GM12891 (cell line): ENCODE measurements at places on chromosomes 12 and 14.

GRCh38 chr12:114765960-114766691, 82.2 kb upstream of the TBX3 start:
- no peak for DNase-seq

GRCh38 chr14:53148671-53149070, 4.5 kb downstream of the DDHD1 start:
- DNase-seq: no peak

GRCh38 chr14:103127861-103128598, 4.8 kb downstream of the TNFAIP2 start:
- DNase-seq: no peak

GRCh38 chr12:110741341-110742095, 1.2 kb downstream of the PPP1CC start:
- no peak for DNase-seq

DNA sequence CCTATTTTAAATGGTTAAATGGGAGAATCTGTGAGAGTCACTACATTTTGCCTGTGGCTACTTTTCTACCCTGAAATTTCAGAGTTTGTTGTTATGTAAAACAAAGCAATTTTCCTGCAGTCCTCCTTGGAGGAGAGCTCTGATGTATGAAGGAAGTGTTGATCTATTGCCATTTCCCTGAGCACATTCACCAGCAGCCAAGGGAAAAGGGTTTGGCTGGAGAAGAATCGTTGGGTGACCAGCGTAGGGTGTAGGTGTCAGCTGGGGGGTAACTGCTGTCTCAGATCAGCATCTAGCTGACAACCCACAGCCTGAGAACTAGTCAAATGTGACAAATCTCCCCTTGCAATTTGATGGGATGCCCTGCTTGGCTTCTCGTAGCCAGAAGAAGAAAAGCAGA, 230.5 kb downstream of the PDZRN4 start:
- DNase-seq: no peak

- DNase-seq: no peak
Observed at GRCh38 chr12:95385246-95386035, 88.5 kb upstream of the METAP2 start.

DNA sequence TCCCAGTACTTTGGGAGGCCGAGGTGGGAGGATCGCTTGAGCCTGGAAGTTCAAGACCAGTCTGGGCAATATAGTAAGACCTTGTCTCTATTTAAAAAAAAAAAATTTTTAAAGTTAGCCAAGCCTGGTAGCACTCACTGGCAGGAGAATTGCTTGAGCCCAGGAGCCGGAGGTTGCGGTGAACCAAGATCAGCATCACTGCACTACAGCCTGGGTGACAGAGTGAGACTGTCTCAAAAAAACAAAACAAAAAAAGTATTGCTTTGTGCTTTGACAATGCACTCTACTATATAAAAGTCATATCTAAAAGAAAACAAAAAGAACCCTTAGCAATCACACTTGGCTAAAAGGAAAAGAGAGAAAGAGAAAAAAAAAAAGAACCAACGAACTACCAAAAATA, 26.8 kb downstream of the GNPTAB start:
- DNase-seq: no peak

DNA sequence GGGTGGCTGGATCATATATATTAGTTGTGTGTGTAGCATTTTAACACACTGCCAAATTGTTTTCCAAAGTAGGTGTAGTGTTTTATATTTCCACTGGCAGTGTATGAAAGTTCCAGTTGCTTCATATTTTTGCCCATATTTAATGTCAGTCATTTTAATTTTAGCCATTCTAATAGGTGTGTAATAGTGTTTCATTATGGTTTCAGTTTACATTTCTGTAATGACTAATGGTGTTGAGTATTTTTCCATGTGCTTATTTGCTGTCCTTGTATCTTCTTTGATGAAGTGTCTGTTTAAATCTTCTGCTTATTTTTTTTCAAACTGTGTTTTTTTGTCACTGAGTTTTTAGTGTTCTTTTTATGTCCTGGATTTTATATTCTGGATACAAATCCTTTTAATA, 8.7 kb downstream of the TBC1D15 start:
- DNase-seq: no peak

DNA sequence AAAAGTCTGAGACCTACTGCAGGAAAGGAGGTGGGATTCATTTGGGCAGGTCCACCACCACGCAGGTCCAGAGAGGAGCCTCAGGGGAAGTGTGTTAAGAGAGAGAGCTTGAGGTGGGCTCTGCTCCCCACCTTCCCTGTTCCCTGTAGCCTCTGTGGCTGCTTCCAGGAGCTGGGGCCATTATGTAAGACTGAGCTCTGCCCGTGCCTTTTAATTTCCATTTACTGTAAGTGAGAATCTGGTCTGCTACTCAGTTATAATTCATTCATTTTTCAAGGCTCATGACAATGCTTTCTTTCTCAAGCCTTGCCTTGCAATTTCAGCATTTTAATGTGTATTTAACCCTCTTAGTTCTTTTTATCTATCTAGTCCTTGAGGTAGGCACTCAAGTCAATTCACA, 8.3 kb downstream of the SLC4A8 start:
- DNase-seq: no peak

- DNase-seq: no peak
Observed at GRCh38 chr14:89775151-89775550, 179.4 kb downstream of the EFCAB11 start.

GRCh38 chr14:106556665-106557289, 1030.4 kb downstream of the TMEM121 start:
- DNase-seq: peak; percentile 18

- no peak for DNase-seq
Observed at GRCh38 chr14:31401369-31401932, 18.9 kb downstream of the HEATR5A start.

GRCh38 chr12:110661337-110661972, 27.5 kb downstream of the HVCN1 start:
- peak; percentile 66 for DNase-seq

- DNase-seq: no peak
Observed at GRCh38 chr14:99479160-99479905, 1.3 kb downstream of the SETD3 start.

- no peak for DNase-seq
Observed at GRCh38 chr12:80946591-80946990, 8.9 kb upstream of the LIN7A start.
